ENCODE measurements at places on chromosomes 4 and X. TPM values are rescaled to one million over a fixed set of nuclear protein-coding genes. Genes with fewer than 3 reads are reported as not detected.

- DNase-seq = no peak
- H3K27ac ChIP-seq = no peak overlapping the region
- peaks cover 36% of the 10 kb centered on the region for H3K27me3 ChIP-seq
- no peaks in the 10 kb centered on the region for H3K4me1 ChIP-seq
- no peaks in the 10 kb centered on the region for H3K36me3 ChIP-seq
Observed at GRCh38 chr4:8690216-8691150, 97.9 kb downstream of the CPZ start.

DNA sequence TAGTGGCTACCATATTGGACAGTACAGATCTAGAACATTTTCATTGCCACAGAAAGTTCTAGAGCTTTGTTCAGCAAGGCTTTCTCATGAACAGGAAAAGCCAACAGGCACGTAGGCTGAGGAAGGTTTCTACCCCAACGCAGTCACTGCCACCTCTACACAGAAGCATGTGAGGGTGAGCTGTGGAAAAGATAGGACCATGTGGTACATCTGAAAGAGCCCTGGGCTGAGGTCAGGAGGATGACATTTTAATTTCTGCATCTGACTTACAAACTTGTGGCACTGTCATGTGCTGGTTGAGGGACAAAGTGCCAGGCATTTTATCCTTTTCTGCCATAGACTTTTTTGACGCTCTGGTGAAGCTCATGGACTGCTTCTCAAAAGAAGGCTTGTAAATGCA lies 454.2 kb downstream of the BCOR start:
- H3K4me1 ChIP-seq = no peaks in the 10 kb centered on the region
- no peaks in the 10 kb centered on the region for H3K36me3 ChIP-seq
- no peaks in the 10 kb centered on the region for H3K27me3 ChIP-seq
- no peak for DNase-seq
- no peak overlapping the region for H3K27ac ChIP-seq
- no peak overlapping the region for H3K4me3 ChIP-seq

DNA sequence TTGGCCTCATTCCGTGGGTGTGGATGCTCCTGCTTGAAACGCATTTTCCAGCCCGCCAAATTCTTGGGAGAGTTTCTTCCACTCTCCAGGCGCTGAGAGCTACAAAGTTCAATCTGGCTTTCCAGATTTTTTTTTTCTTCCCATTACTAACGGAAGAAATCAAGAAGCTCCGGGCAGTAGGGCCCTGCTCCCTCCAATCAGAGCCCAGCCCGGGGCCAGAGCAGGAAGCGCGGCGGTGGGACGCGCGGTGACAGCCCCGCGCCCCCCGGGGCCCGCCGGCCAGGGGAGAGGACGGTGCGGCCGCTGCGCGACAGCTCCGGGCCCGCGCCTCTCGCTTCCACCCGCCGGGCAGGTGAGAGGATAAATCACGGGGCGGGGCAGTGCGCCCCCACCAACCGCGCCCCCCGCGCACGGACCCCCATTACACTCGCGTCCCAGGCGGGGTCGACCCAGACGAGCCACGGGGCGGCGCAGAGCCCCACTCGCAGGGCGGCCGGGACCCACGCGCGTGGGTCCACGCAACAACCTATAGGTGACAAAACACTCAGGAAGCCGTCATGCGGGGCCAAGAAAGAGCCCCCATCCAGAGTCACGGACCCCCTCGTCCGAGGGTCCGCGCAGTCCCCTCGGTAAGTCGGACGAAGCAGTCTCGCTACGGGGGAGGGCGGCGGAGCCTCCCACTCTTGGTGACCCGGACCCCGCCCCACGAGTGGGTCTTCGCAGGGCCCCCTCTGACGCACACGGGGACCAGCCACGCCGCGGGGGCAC lies 868 bp downstream of the AFAP1 start:
- peaks cover 8% of the 10 kb centered on the region for H3K4me1 ChIP-seq
- peak overlapping the region; percentile 45 for H3K27ac ChIP-seq
- no peak for DNase-seq
- H3K27me3 ChIP-seq = no peaks in the 10 kb centered on the region
- no peaks in the 10 kb centered on the region for H3K36me3 ChIP-seq

- H3K36me3 ChIP-seq = no peaks in the 10 kb centered on the region
- no peaks in the 10 kb centered on the region for H3K27me3 ChIP-seq
- peak; percentile 99 for DNase-seq
- H3K4me3 ChIP-seq = no peak overlapping the region
Observed at GRCh38 chr4:59655996-59656395, 1544.1 kb upstream of the ADGRL3 start.

- H3K27ac ChIP-seq = no peak overlapping the region
- no peak overlapping the region for H3K4me3 ChIP-seq
- no peak for DNase-seq
- no peaks in the 10 kb centered on the region for H3K27me3 ChIP-seq
- no peaks in the 10 kb centered on the region for H3K4me1 ChIP-seq
Observed at GRCh38 chr4:58732973-58733372, 1622.8 kb upstream of the IGFBP7 start.

GRCh38 chr4:140003876-140004548 lies 150.0 kb downstream of the MAML3 start:
- no peaks in the 10 kb centered on the region for H3K27me3 ChIP-seq
- no peak overlapping the region for H3K27ac ChIP-seq
- no peak for DNase-seq
- H3K4me1 ChIP-seq = 0 out of 2 replicates have a peak, but pooled peaks cover 3% of the 10 kb centered on the region
- H3K4me3 ChIP-seq = peak overlapping the region; percentile 32

TMPRSS11A gene
- not detected for total RNA-seq

ERAS gene
- not detected for total RNA-seq

TMEM156 gene
- not detected for total RNA-seq

FREM3 gene
- total RNA-seq = not detected

PAGE3 gene
- not detected for total RNA-seq

All from SJCRH30 (cell line).